Nasal cavity respiratory epithelium epithelial cell of viscerocranial mucosa (primary cell): ENCODE measurements at places on chromosomes 6 and 20. TPM values are rescaled to one million over a fixed set of nuclear protein-coding genes. Genes with fewer than 3 reads are reported as not detected.

Gene EYS
- total RNA-seq = 0.43 TPM in 1 of 2 replicates, not detected in the other

Gene SEMG1
- total RNA-seq = not detected in 2 replicates

Gene C6orf163
- total RNA-seq = 0.68 and 3.2 TPM in 2 replicates

Gene OPRM1
- not detected in 2 replicates for total RNA-seq

Gene TULP1
- total RNA-seq = not detected in 2 replicates

Gene EPHA7
- total RNA-seq = under 0.01 TPM in 1 of 2 replicates, not detected in the other

Gene CGA
- total RNA-seq = not detected in 2 replicates

Gene OR2B2
- total RNA-seq = not detected in 2 replicates

Gene ADTRP
- total RNA-seq = 10.6 and 25.3 TPM in 2 replicates

Gene RHAG
- not detected in 2 replicates for total RNA-seq

Gene LPA
- total RNA-seq = 0.43 TPM in 1 of 2 replicates, not detected in the other

Gene IRF4
- under 0.01 TPM in 1 of 2 replicates, not detected in the other for total RNA-seq

Gene CRISP1
- total RNA-seq = not detected in 2 replicates

Gene GPX5
- total RNA-seq = not detected in 2 replicates

Gene PSORS1C1
- 1.7 and 6.0 TPM in 2 replicates for total RNA-seq

Gene DLK2
- total RNA-seq = 2.8 and 4.8 TPM in 2 replicates

Gene PKIB
- total RNA-seq = 2.4 and 3.3 TPM in 2 replicates

Gene DCDC2
- 0.68 and 6.6 TPM in 2 replicates for total RNA-seq

Gene TOX2
- total RNA-seq = under 0.01 and 0.28 TPM in 2 replicates

Gene HLA-DQB1
- total RNA-seq = not detected in 2 replicates

Gene MYLK2
- not detected in 2 replicates for total RNA-seq

Gene CDH4
- 8.9 and 20.5 TPM in 2 replicates for total RNA-seq

Gene ABHD16A
- total RNA-seq = 30.8 and 46.5 TPM in 2 replicates

Gene SLC22A16
- not detected in 2 replicates for total RNA-seq

Gene AKAP12
- 2.1 and 13.6 TPM in 2 replicates for total RNA-seq

Gene MAN1A1
- total RNA-seq = 5.5 and 22.8 TPM in 2 replicates

Gene PCMTD2
- total RNA-seq = 33.5 and 47.6 TPM in 2 replicates

Gene SIRPG
- not detected in 2 replicates for total RNA-seq

Gene ELOVL5
- 41.4 and 61.9 TPM in 2 replicates for total RNA-seq

Gene TBC1D22B
- total RNA-seq = 8.2 and 11.8 TPM in 2 replicates

Gene ACTL10
- total RNA-seq = 1.4 and 1.7 TPM in 2 replicates

Gene PRDM1
- 14.9 and 17.1 TPM in 2 replicates for total RNA-seq

Gene SLC17A1
- total RNA-seq = not detected in 2 replicates

Gene TCP11
- total RNA-seq = under 0.01 TPM in 1 of 2 replicates, not detected in the other

Gene TMEM244
- not detected in 2 replicates for total RNA-seq

Gene CLIC1
- total RNA-seq = 269 and 558 TPM in 2 replicates

Gene BMP2
- total RNA-seq = 12.0 and 14.4 TPM in 2 replicates

Gene CTNNBL1
- total RNA-seq = 23.6 and 31.8 TPM in 2 replicates

Gene HCRTR2
- not detected in 2 replicates for total RNA-seq

Gene TBXT
- total RNA-seq = not detected in 2 replicates

Gene HUS1B
- 1.7 and 1.9 TPM in 2 replicates for total RNA-seq

Gene TMEM74B
- total RNA-seq = under 0.01 and 0.36 TPM in 2 replicates

Gene UBR2
- 27.7 and 38.0 TPM in 2 replicates for total RNA-seq

Gene MAK
- total RNA-seq = under 0.01 TPM in 1 of 2 replicates, not detected in the other

Gene E2F1
- 0.34 and 0.36 TPM in 2 replicates for total RNA-seq

Gene CDC25B
- 21.9 and 68.4 TPM in 2 replicates for total RNA-seq

Gene PRRT1
- total RNA-seq = not detected in 2 replicates

Gene RAET1E
- 15.0 and 18.5 TPM in 2 replicates for total RNA-seq

Gene TFAP2D
- not detected in 2 replicates for total RNA-seq

Gene SIRPD
- not detected in 2 replicates for total RNA-seq

Gene ATXN1
- total RNA-seq = 19.8 and 34.8 TPM in 2 replicates

Gene PTCRA
- not detected in 2 replicates for total RNA-seq

Gene LY6G5B
- total RNA-seq = 0.68 and 3.3 TPM in 2 replicates

Gene MAS1
- not detected in 2 replicates for total RNA-seq

Gene MEP1A
- total RNA-seq = 0.07 TPM in 1 of 2 replicates, not detected in the other

Gene PNPLA1
- total RNA-seq = 0.36 and 0.68 TPM in 2 replicates

Gene GPANK1
- 9.4 and 20.2 TPM in 2 replicates for total RNA-seq

Gene FOXC1
- total RNA-seq = 6.2 and 6.9 TPM in 2 replicates

Gene MYL9
- 1.4 and 10.5 TPM in 2 replicates for total RNA-seq
